ENCODE measurements at places on chromosomes 16 and 17.

- peak; percentile 73 for DNase-seq
These were observed 5.6 kb downstream of the CORO6 start for GRCh38 chr17:29617125-29617480.

- no peak for DNase-seq
These were observed 10.5 kb downstream of the FAM234A start for GRCh38 chr16:245105-245504.

- DNase-seq, result no peak
These were observed 71.6 kb downstream of the CDK5R1 start for GRCh38 chr17:32558326-32558955.

- DNase-seq, result no peak
These were observed 39.8 kb downstream of the TLE7 start for GRCh38 chr16:71402007-71402406.

GRCh38 chr17:81270279-81270678, 24.8 kb downstream of the SLC38A10 start:
- DNase-seq, result no peak

- DNase-seq, result no peak
These were observed 218.0 kb upstream of the ZFHX3 start for GRCh38 chr16:73265935-73266334.

- no peak for DNase-seq
These were observed 647 bp downstream of the VAC14 start for GRCh38 chr16:70800311-70800710.

DNA sequence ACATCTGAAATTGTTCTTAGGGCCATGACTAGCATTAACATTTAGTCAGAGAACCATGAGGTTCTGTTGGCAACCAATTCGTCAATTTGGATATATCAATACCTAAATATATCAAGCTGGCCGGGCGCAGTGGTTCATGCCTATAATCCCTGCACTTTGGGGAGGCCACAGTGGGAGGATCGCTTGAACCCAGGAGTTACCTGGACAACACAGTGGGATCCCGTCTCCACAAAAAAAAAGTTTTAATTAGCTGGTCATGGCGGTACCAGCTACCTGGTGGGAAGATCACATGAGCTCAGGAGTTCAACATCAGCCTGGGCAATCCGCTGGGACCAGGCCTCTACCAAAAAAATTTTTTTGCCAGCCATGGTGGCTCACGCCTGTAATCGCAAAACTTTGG, 8.4 kb downstream of the YWHAE start:
- DNase-seq, result no peak

GRCh38 chr16:17532338-17532995, 61.7 kb upstream of the XYLT1 start:
- DNase-seq, result no peak

DNA sequence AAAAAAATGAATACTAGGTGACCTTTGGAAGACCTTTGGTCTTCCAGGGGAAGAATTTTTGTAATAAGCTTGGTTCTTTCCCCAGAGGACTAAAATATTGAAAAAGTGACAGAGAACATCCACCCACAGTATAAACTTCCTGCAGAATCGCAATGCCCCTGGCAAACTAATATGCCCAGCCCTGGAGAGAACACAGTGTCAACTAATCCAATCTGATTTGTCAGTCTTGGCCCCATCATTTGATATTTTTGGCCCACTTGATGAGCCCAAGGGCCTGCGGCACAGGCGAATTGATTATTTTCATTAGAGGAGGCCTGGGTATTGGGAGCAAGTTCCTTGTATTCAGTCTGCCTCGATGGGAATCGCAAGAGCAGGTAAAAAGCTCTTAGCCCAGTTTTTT, 98.4 kb downstream of the MAP2K6 start:
- DNase-seq, result no peak

GRCh38 chr16:56708525-56709442, 21.1 kb upstream of the NUP93 start:
- DNase-seq, result no peak

DNA sequence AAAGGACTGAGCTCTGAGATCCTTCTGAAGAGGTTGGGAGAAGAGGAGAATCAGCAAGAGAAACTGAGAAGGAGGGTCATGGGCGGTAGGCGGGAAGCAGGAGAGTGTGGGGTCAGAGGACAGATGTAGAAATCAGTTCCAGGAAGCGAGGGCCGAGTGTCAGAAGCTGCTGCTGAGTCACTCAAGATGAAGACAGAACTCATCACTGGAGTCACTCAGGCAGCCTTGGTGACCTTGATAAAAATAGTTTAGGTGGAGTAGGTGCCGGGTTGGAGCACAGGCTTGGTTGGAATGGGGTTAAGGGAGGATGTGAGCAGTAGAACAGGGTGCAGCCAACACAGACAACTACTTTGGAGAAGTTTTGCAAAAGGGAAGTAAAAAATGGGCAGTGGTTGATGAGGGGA, 6.1 kb upstream of the ITGAM start:
- DNase-seq, result no peak

DNA sequence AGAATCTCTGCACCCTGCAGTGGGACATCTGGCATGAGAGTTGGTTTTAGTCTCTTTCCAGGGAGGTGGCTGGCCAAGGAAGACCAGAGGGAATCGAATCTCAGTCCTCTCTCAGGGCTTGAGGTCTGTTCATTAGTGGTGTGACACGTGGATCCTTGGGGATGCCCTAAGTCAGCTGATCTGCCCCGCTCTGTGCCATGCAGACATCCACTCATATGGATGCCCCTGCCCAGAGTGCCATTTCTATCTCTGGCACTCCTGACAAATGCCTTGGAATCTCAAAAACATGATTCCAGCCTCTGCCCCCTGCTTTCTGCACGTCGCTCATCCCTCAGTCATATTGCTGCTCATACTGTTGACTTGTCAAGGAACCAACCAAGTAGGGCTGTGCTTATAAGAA, 38.8 kb downstream of the WSCD1 start:
- DNase-seq, result no peak

DNA sequence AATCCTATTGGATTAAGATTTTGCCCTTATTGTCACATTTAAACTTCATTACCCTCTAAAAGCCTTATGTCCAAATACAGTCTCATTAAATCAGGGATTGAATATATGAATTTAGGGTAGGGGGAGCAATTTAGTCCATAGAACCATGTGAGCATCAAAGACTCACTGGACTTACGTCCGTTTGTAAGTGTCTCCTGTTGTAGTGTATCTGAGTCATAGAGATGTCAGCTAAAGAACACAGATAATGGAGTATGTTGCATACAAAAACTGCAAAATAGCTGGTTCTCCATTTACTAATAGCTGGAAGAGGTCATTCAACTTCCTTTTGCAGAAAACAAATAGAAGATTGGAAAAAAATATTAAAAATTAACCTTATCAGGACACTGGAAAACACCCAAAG, 599.1 kb upstream of the SOX9 start:
- no peak for DNase-seq

DNA sequence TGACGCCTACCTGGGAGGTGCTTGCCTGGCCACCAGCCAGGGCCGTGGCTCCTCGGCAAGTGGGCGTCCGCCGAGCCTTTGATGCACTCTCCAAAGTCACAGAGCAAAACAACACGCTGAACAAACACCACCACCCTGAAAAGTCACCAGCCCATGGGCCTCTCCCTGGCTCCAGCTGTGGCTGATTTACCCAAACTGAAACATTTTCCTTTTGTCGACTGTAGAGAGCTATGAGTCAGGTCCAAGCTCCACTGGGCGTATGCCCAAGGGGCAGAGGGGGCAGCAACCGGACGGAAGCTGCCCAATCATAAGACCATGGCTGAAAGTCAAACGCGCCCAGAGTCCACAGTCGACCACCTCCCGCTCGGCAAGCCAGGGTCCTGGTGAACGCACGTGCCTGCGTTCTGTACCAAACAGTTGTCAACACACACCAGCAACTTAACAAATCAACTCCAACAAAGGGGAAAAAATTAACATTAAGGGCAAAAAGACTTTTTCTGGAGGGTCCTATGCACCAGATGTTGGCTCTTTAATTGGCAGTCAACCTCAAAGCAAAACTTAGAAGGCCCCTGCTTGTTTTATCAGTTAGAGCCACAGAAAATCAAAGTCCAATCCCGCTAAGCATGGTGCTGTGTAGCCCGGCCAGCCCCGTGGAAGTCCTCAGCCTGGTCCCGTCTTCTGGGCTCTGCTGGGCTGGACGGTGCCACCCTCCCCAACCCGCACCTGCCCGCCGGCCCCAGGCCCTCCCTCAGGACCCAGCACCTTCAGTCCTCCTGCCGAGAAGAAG, 47.3 kb downstream of the TBC1D16 start:
- peak; percentile 56 for DNase-seq

- no peak for DNase-seq
These were observed 150.0 kb downstream of the HS3ST4 start for GRCh38 chr16:25841761-25842160.

DNA sequence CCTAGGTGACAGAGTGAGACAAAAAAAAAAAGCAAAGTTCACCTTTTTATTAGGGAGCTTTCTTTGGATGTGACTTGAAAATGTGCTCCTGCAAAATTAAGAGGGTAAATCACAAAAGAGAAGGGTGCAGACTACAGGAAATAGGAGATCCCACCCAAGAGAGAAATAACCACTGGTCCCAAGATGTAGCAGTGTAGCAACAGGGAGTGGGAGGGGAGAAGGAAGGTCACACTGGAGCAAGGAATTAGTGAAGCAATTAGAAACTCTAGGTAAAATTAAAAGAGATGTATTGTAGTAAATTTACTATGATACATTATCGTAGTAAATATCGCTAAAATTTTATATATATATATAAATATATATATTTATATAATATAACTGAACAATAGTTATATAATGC, 12.3 kb upstream of the SPN start:
- DNase-seq, result no peak

GRCh38 chr17:17975436-17975835, 2.8 kb downstream of the DRC3 start:
- DNase-seq, result no peak

DNA sequence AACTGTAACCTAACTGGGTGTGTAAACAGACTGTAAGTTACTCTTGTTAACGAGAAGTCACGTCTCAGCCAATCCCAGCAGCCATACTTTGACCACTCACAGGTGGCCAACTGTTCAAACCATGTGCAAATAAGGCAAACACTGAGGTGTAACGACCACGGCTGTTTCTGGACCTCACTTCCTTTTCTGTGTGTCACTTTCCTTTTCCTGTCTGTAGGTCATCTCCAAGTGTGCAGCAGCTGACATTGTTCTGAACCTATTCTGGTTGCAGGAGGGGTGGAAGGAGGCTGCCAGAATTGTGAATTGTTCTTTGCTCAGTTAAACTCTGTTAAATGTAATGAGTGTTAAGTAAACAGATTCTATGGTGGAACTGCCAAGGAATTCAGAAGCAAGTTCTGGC, 627.4 kb downstream of the KCNJ2 start:
- no peak for DNase-seq

- DNase-seq, result no peak
These were observed 23.4 kb downstream of the SLC25A10 start for GRCh38 chr17:81735264-81736102.

GRCh38 chr16:88430524-88431446, 22.3 kb upstream of the ZFPM1 start:
- no peak for DNase-seq

- peak; percentile 66 for DNase-seq
These were observed 523 bp downstream of the NAGLU start for GRCh38 chr17:42536372-42537155.

DNA sequence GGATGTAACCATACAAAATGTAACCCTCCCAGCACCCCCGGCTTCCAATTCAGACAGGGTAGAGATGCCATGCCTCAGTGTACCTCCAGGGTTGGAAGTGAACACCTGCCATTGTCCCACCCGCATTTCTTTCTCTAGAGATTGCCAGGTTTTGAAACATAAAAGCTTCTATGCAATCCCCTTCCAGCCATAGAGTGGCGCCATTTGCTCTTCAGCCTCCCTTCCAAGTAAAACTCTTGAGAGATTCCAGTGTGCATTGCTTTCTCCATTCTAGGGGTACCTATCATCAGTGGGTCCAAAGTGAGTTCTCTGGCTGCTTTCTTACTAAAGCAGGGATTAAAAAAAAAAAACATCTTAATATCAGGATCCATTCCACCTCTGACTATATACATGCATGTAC, 133.1 kb upstream of the RPL38 start:
- DNase-seq, result no peak

- no peak for DNase-seq
These were observed 100.1 kb upstream of the DYNLRB2 start for GRCh38 chr16:80440667-80441066.

- DNase-seq, result no peak
These were observed 31.9 kb downstream of the BAIAP2 start for GRCh38 chr17:81066771-81067315.

DNA sequence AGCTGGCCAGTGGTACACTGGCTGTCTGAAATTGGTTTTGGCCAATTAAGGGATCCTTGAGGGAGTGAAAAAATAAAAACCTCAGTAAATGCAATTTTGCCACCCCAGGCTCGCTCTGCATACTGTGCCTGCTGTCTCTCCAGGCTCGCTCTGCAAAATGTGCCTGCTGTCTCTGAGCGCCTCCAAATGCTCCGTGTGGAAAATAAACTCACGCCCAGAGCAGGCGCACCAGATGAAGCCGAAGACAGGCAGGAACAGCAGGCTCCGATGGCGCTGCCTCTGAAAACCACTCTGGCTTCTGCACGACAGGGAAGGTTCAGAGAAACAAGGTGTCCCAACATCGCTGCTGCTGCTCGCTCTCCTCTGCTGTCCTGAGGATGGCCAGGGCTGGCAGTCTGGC, 29.1 kb downstream of the SNN start:
- no peak for DNase-seq

GRCh38 chr17:74037320-74037719, 166.2 kb upstream of the RPL38 start:
- DNase-seq, result peak; percentile 54

DNA sequence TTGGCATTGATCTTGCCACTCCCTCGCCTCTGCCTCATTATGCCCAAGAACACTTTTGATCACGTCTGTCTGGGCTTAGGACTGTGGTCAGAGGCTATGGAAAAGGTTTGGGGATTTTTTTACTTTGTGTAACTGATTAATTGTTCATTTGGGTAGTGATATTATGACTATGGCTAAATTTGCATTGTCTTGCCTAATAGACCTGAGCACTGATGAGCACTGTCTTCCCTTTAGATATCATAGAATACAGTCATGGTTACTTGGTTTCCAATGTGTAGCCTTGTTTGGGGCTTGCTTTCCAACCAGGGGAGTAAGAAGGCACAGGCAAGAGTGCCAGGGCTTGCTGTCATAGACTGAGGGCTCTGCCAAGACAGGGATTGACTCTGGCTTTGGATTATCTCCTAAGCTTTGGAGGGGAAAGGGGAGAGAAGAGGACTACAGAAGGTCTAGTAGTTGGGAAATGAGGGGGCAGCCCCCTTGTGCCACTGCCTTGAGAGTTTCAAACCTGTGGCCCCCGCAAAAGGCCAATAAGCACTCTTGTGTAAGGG, 13.7 kb downstream of the LIMD2 start:
- DNase-seq, result no peak

- DNase-seq, result no peak
These were observed 3.9 kb downstream of the SMIM5 start for GRCh38 chr17:75637143-75637538.

GRCh38 chr17:58279736-58280479, 827 bp downstream of the MPO start:
- DNase-seq, result no peak
